ENCODE measurements at places on chromosomes 2 and 18.

GRCh38 chr18:26630596-26630995 lies 82.2 kb upstream of the KCTD1 start:
- DNase-seq: no peak

DNA sequence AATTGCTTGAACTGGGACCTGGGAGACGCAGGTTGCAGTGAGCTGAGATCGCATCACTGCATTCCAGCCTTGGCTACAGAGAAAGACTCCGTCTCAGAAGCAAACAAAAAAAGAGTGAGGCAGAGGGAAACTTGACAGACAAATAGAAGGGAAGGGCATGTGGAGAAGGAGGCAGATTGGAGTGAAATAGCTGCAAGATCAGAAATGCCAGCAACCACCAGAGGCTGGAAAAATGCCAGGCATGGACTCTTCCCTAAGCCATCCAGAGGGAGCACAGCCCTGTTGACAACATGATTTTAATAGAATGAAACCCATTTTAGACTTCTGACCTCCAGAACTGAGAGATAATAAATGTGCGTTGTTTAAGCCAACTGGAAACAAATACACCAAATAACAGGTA lies 447.2 kb upstream of the SPHKAP start:
- no peak for DNase-seq

- no peak for DNase-seq
These were observed 164.6 kb downstream of the CAMKMT start for GRCh38 chr2:44526352-44526751.

DNA sequence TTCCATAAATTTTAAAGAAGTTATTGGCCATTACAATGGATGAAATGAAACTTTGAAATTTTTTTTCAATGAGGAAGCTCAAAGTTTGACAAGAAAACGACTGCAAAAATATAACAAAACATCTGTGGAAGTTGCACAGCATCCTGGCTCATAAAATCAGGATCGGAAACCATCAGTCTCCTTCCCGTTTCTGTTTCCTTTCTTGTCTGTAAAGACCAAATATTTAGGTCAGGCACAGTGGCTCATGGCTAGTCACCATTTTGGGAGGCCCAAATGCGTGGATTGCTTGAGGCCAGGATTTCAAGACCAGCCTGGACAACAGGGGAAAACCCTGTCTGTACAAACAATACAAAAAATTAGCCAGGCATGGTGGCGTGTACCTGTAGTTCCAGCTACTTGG lies 27.6 kb upstream of the SSB start:
- DNase-seq: no peak

DNA sequence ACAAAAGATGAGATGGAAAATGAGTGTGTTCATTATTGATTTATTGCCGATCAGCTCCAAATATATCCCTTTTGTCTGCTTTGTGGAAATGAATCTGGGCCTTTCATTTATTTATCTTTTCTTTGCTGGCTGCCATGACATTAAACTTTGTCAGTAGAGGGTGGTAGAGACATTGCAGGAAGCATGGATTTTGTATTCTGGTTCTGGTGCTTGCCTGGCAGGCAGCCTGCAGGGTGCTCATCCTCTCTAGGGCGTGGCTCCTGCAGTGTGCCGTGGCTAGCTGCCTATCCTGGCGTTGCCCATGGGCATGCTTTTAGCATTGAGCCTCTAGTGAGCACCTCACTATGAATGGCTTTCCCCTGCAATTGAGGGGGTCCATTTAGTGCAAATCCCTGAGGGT lies 593.1 kb downstream of the RNF144A start:
- DNase-seq: no peak

GRCh38 chr2:127640082-127641072 lies 5.6 kb upstream of the GPR17 start:
- no peak for DNase-seq

DNA sequence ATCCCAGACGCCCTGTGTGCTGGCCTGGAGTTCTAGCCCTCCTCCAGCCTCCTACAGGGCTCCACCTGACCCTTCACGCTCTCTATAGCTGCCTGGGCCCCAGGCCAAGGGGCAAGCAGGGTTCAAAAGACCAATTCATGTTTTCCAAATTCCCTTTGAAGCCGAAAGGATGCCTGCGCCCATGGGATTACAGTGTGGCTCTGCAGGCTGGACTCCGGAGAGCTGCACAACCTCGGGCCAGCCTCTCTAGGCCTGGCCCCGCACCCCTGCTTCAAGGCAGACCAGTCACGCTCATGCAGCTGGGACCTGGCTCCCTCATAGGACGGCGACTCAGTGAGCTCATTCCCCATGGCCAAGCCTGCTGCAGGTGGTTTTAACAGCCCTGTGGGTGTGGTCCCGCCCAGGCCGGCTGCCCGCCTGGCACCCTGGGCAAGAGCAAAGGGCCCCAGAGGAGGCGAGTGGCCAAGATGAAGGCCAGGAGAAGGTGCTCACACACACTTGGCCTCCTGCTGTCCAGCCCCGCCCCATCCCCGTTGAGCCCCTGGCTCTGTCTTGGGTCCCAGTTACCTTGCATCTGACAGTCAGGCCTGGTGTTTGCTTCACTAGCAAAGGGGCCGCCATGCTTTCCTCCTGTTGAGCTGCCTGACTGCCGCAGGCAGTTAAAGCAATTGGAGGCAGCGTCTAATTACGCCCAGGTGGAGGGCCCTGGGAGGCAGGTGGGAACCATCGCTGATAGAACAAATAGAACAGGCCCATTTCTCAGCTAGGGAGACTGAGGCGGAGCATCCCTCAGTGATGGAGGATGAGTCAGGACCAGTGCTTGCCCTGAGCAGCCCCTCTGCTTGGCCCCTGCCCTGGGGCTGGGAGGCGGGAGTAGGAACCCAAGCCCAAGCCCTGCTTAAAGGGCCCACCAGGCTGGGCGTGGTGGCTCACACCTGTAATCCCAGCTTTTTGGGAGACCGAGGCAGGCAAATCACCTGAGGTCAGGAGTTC lies 56.9 kb downstream of the SMAD7 start:
- DNase-seq: no peak

DNA sequence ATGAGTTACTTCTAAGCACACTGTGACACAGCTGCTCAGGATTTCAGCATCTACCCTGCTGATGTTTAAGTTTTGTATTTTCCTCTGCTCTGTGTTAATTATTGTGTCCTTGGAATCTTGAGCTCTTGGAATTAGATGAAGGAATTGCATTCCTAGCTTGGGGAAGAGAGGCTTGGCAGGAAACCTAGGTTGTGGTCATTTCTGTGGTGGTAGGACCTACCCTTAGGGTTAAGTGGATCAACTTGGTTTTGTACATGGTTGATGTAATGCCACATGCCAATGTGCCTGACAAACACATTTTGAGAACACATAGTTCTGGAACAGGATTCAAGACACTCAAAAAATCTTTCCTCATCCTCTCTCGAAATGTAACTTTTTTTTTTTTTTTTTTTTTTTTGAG lies 264.5 kb upstream of the MEX3C start:
- DNase-seq: no peak

DNA sequence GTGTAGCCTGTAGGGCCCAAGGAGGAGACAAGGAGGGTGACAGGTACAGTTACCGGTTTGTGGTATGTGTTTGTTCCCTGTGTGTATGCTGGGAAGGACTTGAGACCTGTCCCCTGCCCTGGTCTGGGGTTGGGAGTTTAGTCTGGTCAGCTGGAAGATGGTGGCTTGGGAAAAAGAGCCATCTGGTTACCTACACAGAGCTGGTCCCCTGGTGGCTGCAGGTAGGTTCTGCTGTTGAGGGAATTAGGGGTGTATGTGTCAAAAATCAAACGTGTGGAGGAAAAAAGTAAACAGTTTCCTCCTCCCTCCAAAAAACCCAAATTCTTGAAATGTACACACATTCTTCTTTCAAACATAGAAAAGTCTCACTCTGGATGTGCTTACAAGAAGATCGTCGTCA lies 24.3 kb downstream of the PTMA start:
- no peak for DNase-seq

DNA sequence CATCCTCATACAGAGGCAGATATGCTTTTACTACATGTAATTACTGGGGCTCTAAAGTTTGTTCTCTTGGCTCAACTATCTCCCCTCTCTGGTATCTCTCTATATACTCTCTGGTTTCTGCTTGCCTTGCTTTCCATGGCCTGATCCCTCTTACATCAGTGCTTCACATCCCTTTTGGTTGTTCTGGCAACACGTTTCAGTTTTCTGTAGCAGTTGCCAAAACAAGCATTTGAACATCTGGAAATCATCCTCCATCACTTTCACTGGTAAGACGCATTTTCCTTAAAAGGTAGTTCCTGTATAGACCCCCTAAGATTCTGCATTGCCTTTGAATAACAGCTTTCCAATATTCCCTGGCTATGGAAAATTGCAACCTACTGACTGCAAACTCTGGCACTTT lies 25.9 kb downstream of the COL5A2 start:
- DNase-seq: no peak

- peak; percentile 25 for DNase-seq
These were observed 763.9 kb downstream of the TSN start for GRCh38 chr2:122519366-122519765.

GRCh38 chr2:144461308-144461766 lies 58.6 kb downstream of the ZEB2 start:
- no peak for DNase-seq

Data from MM.1S (cell line).